ENCODE measurements at places on chromosomes 5 and 9.

- DNase-seq, result no peak
Observed at GRCh38 chr5:145568581-145568980, 266.6 kb downstream of the PRELID2 start.

GRCh38 chr9:83633255-83633654 lies 10.3 kb downstream of the IDNK start:
- DNase-seq, result no peak

DNA sequence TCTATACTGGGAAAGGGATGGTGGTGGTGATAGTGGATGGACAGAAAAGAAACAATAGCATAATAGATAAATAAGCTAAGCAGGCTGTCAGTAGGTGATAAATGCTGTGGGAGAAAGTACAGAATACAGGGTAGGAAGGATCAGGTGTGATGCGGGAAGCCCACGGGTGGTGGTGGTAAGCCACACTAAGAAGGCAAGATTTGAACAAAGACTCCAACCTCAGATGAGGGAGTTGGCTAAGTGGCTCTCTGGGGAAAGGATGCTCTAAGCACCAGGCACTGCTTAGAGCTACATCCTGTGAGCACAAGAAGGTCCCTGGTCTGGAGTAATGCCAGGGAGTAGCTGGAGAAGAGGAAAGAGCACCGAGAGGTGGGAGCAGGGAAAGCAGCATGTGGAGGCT lies 151.6 kb upstream of the KLF9 start:
- DNase-seq, result no peak

DNA sequence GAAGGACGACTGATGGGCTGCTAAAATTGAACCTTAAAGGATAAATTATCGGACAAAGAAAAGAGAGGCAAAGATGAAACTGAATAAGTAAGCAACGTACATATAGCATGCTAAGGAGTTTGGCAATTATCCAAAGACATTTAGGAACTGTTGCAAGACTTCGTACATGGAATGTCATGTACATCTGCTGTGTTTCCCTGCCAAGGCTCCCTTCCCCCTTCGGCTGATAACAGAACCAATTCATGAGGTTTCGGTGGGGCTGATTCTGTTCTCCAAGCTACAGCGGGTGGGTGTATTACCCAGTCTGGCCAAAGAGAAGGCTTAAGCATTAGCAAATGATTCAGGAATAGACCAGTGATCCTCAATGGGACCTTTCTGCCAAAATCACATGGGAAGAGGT lies 190.9 kb upstream of the FREM1 start:
- DNase-seq, result no peak

DNA sequence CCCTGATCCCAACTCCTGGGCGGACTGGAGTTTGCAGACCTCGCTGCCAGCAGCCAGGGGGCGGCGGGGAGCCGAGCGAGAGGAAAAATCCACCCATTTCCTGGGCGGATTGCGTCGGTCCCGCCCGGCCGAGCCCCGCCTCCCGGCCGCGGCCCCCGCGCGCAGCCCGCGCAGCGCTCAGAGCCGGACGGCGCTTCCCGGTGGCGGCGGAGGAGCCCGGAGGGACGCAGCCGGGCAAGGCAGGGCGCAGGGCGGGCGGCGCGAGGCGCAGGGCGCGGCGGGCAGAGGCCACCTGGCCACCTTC lies at the start of gene OLFM1:
OLFM1 (plus strand) TSS at position 180 of the 304 bp plus-strand sequence. CDS start 322 bp downstream, outside the sequence.
- DNase-seq, result peak; percentile 60

DNA sequence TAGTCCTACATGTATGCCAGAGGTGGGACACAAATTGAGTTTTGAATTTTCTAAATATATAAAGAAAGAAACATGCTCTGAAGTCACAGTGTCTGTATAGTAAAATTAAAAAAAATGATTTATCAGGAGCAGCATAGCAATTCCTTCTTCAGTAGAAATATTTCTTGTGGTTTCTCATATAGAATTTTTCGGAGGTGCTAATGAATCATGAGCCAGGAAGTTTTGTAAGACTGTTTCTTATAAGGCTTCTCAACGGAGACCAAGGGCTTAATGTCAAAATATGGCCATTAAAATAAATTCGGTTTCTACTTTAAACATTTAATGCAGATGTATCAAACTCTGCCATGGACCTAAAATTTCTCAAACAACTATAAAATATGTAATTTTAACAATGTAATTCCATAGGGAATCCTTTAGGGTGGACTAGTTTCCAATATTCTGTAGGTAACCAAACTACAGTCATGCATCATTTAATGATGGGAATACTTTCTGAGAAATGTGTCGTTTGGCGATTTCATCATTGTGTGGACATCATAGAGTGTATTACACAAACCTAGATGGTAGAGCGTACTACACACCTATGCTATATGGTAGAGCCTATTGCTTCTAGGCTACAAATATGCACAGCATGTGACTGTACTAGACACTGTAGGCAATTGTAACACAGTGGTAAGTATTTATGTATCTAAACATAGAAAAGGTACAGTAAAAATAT lies 66.3 kb downstream of the ANKRD55 start:
- no peak for DNase-seq

GRCh38 chr9:15482146-15482545 lies 28.6 kb downstream of the PSIP1 start:
- DNase-seq, result no peak

Measured in COLO829 (cell line).